Activated T-cell treated with anti-CD3 and anti-CD28 coated beads, Interleukin-2, amount 50 U/mL, for 72 hours (primary cell): ENCODE measurements at places on chromosomes 7 and 10.

- no peak for DNase-seq
These were observed 47.7 kb downstream of the ZCCHC24 start for GRCh38 chr10:79397575-79398303.

GRCh38 chr7:99447943-99448342 is 9.2 kb downstream of the CPSF4 start:
- no peak for DNase-seq

DNA sequence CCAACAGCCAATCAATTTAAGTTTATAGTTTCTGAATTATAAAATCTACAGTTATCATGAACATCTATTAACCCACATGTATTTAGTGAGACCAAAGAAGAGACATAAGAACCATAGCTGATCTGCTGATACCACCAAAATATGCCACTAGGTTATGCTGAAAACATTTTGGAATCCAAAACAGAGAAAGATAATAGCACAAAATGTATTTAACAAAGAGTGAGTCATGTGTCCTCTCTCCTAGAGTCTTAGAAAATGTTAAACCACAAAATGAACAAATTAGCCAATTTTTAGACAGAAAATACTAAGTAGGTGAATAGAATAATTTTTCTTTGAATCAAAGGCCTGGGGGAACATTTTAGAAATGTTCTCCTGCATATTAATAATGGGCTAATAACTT is 527.5 kb downstream of the GPAM start:
- no peak for DNase-seq

DNA sequence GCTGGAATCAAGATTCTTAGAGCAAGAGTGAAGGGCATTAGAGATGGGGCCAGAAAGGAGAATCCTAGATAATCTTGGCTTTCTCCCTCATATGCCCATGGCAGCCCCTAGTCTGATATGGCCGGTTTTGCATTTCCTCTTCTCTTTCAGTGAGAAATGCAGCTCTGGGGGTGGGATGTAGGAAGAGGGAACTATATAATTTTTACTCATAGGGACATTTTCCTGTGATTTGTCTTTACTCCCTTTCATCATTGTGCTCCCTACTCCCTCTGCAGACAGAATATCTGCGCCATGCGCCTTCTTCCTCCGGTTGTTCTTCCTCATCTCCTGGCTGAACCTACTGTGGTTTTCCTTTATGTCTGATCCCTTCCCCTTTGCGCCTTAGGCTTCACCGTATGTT is 16.8 kb upstream of the CHCHD1 start:
- no peak for DNase-seq

GRCh38 chr7:28389504-28390395 is 22.6 kb upstream of the CREB5 start:
- DNase-seq, result no peak

DNA sequence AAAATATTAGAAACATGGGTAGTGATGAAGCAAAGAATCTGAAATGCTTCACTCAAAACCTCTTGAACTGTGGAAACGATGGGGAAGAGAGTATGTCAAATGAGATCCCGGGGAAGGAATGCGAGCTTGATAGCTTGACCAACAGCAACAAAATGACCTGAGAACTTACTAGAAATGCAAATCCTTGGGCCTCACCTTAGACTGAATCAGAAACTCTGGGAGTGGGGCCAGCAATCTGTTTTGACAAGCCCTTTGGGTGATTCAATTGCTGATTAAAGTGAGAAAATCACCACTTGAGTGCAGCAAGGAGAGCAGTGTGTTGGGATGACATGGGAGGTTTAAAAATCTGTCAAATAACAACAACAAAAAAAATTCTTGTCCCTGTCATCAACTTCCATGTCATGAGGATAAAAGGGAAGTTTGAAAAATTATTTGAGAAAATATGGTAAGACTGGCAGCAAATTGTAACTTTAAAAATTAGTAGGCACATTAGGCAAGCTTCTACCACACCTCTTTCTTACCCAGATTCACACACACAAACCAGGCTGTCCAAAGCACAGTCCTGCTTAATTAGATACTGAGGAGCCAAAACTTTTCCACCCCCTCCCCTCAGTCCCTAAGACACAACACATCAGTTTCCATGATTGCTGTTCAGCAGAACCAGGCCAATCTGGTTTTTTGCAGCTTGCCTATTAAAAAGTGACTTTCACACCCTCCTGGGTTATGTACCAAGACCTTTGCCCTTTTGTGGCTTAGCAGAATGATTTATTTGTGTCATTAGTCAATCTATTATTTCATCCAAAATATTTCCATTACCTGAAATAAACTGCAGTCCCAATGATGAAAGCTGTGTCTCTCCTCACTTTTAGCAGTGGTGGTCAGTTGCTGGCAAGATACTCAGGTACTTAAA is 15.6 kb downstream of the CALCR start:
- DNase-seq, result no peak

DNA sequence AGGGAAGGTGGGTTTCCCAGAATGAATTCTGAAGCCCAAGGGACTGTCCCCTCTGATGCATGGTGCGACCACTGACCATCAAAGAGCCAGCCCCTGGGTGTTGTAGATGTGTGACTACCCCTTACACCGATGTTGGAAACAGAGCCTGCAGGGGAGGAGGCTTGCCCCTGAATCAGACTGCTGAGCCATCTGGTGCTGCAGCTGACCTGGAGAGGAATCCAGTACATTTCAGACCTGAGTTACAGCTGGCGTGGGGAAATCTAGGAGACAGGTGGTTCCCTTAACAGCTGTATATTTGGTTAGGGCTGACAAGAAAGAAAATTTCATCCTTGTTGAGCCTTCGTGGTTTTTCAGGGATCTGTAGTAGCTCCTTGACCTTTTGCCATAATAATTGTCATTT is 195.5 kb downstream of the CELF2 start:
- no peak for DNase-seq

GRCh38 chr10:97505152-97505551 is 6.4 kb downstream of the UBTD1 start:
- no peak for DNase-seq

GRCh38 chr10:71493741-71494140 is 97.0 kb downstream of the CDH23 start:
- no peak for DNase-seq

GRCh38 chr7:111210996-111211395 is 120.1 kb downstream of the LRRN3 start:
- DNase-seq, result no peak

- no peak for DNase-seq
These were observed 12.5 kb downstream of the PRF1 start for GRCh38 chr10:70589762-70590654.

GRCh38 chr10:124474514-124475070 is 13.0 kb downstream of the LHPP start:
- DNase-seq, result no peak

- DNase-seq, result no peak
These were observed 151.5 kb downstream of the CUX1 start for GRCh38 chr7:101968720-101969466.

- DNase-seq, result no peak
These were observed 436.4 kb upstream of the LRGUK start for GRCh38 chr7:133690740-133691139.

DNA sequence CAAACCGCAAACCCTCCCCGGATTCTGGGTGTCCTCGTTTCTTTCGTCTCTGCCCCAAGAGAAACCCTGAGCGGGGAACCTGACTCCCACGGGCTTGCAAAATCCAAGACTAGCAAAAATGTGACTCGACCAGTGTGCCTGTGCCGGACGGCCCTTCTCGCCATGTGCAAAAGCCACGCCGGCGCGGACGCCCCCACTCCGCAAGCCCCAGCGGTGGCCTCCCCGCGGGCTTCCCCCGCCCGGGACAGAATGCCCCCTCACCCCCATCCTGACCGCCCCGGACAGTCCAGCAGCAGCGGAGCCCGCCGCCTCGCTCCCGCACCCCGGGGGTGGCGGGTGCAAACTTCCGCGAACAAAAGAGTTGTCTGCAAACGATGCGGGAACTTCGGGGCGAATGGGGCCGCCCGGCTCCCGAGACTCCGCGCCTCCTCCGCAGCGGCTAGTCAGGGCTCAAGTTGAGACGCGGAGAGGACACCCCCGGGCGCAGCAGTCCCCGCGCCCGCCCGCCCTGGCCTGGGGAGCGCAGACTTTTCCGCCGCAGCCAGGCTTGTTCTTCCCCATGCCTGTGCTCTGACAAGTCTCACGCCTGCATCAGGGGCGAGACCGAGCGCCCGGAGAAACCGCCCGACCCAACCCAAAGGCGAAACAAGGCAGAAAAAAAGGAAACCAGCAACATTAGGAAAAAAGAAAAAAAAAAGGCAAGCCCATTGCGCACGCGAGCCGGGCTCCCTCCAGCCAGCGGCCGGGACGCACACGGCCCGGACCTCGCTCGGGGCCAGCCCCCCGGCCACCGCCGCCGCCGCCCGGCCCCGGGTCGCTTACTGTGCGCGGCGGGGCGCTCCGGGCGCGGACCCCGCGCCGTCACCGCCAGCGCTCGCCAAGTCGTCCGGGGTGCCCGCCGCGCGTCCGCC is 732 bp downstream of the FAM53B start:
- DNase-seq, result peak; percentile 59

GRCh38 chr7:27866828-27867672 is 127.1 kb downstream of the TAX1BP1 start:
- no peak for DNase-seq

GRCh38 chr7:5528815-5529442 is 105.3 kb upstream of the TNRC18 start:
- DNase-seq, result no peak

GRCh38 chr10:124088915-124089314 is 4.5 kb downstream of the CHST15 start:
- DNase-seq, result no peak

GRCh38 chr10:126770809-126771208 is 100.3 kb upstream of the C10orf90 start:
- no peak for DNase-seq

- DNase-seq, result no peak
These were observed 12.1 kb downstream of the ENTPD1 start for GRCh38 chr10:95767884-95768556.

DNA sequence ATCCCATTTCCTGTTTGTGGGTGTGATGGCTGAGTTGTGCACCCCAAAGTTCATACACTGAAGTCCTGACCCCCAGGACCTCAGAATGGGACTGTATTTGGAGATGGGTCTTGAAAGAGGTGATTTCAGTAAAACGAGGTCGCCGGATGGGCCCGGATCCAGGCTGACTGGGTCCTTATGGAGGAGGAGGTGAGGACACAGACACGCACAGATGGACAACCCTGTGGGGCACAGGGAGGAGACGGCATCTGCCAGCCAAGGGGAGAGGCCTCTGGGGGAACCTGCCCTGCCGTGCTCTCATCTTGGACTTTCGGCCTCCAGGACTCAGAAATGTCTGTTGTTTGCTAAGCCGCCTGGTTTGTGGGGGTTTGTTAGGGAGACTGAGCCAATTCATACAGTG is 61.1 kb downstream of the PTPRN2 start:
- DNase-seq, result no peak

DNA sequence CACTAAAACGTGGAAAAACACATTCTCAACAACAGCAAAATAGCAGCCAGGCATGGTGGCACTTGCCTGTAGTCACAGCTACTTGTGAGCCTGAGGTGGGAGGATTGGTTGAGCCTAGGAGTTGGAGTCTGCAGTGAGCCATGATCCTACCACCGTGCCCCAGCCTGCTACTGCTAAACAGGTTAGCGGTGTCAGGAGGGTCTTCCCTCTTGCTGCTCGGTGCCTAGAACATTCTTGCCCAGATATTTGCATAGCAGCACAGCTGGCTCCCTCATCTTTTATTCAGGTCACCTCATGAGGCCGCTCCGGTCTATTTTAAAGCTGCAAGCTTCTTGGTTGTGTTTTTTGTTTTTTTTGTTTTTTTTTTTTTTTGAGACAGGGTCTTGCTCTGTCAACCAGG is 2.9 kb upstream of the RABGEF1 start:
- DNase-seq, result no peak

DNA sequence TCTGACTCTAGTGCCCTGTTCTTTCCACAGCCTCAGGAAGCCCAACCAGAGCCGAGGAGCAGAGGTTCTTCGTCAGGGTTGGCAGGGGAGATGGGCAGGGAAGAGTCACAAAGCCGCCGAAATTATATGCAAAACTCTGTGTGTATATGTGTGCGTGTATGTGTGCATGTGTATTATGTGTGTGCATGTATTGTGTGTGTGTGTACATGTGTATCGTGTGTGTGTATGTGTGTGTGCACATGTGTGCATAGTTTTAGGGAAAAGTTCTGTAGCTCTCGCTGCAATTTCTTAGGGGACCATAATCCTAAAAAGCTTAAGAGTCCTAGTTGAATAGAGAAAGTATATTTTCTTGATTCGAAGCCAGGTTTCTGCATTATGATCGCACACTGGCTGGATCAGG is 17.0 kb downstream of the DNAJB12 start:
- DNase-seq, result no peak

DNA sequence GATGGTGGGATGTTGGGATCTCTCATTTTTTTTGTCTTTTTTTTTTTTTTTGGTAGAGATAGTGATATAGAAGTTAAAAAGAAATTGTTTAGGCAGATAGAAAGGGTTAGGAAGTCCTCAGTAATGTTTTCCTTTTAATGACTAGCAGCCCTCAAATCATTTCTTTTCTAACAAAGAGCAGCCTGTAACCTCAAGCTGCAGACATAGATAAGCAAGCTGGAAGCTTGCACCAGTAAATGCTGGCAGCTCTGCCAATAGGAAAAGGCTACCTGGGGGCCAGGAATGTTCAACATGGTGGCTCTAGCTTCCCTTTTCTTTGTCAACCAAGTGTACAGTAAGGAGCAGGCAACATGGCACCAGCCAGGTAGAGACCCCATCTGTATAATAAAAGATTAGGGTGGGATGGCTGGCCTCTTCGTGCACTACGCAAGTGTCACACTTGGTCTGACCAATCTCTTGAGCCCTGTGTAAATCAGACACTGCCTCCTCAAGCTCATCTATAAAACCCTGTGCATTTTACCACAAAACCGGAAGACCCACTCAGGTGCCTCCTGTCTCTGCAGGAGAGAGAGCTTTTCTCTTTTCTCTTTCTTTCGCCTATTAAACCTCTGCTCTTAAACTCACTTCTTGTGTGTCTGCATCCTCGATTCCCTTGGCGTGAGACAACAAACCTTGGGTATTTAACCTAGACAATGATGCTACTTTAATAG is 212.9 kb downstream of the SNX10 start:
- no peak for DNase-seq

GRCh38 chr7:157568106-157568769 is 231.4 kb downstream of the DNAJB6 start:
- no peak for DNase-seq

DNA sequence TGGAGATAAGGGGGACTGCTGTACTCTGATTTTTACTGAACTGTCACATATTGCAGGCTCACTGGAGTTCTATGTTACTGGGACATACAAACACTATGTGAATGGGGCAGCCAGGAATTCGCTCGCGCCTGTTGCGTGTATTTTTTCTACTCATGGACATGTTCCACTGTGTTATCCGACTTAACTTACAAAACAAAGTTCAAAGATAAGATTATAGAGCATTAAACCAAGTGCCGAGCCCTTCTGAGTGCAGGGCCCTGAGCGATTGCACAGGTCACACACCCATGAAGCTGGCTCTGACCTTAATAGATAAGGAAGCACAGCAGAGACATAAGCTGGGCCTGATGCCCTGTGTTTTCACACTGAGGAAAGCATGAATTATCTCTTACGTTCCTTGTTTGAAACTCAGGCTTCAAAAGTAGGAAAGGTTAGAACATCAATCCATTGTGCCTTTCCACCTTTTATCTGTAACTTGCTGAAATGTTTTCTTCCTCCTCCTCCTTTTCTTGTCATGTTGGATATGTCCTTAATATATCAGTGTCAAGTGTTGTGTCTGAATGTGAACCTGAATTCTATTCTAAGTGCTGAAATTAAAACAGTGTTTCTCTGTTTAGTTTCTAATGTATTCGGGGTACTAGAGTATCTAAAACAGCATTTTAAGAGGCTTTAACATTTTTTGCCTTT is 273.8 kb downstream of the AUTS2 start:
- no peak for DNase-seq
